Hematopoietic multipotent progenitor cell treated with erythropoietin and hydrocortisone succinate and interleukin-3 and kit ligand, for 8 days (in vitro differentiated cells): ENCODE measurements at places on chromosomes 2 and 18.

GRCh38 chr2:6073191-6074088, 381.3 kb downstream of the SOX11 start:
- no peak for DNase-seq

GRCh38 chr2:120463527-120463926, 117.6 kb downstream of the INHBB start:
- DNase-seq, result no peak

DNA sequence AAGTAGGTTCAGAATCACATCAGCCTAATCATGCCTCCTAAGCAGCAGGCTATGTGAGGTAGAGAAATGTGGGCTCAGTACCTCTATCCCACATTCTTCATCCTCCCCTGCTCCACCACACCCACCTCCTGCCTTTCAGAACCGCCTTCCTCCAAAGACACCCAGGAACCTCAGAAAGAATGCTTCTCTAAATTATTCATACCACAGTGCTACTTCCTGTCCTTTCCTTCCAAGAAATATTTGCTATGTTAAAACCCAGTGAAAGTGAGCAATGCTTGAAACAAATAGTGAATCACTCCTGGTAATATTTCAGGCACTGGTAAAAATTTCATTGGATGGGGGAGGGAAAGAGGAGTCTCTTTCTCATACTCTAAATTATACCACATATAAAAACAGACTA, 24.0 kb upstream of the CREB1 start:
- DNase-seq, result no peak

DNA sequence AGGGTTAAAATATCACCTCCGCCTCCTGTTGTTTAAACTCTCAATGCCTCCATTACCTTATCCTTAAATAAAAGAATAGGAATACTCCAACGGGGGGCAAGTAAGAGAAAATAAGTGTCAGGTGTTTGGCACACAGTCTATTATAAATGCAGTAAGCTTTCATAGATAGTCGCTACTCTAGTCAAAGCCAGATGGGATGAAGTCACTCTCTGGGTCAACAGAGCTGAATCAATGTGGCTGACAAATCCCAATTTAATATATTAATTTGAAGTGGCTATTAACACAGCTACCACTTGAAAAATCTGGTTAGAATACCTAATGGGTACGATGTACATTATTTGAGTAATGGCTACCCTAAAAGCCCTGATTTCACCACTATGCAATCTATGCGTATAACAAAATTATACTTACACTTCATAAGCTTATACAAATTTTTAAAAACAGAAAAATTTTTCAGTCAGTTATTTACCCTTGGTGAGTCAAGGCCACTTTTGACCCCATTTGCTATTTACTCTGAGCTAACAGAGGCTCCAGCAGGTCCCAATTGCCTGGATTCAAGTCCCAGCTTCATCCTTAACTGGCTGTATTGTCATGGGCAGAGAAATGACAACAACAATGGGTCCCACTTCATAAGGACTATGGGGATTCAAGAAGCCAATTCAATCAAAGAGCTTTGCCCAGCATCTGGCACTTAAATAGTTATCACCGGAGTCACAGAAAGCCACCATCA, 167.5 kb upstream of the PID1 start:
- DNase-seq, result no peak

- DNase-seq, result no peak
Observed at GRCh38 chr18:7626175-7626921, 59.2 kb downstream of the PTPRM start.

DNA sequence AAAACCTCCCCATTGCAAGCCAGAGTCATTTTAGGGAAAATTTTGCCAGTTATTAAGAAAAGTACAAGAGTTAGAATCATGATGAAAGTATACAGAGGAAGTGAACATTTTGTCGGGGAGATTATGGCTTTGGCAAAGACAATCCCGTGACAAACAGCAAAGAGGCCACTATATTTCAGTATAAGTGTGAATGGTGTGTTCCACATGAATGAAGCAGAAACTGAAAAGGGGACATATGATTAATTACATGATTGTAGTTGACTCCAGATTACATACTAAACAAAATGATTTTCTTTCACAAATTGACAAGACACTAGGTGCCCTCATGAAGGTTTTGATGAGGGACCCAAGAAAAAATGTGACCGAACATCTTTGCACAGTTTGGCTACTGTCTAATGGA, 42.0 kb downstream of the SP140 start:
- DNase-seq, result no peak

GRCh38 chr18:57811477-57812125, 8.5 kb upstream of the ATP8B1 start:
- no peak for DNase-seq

- peak; percentile 35 for DNase-seq
Observed at GRCh38 chr18:44507729-44508325, 172.9 kb upstream of the SETBP1 start.

GRCh38 chr2:99217929-99218501, 37.0 kb downstream of the MRPL30 start:
- peak; percentile 29 for DNase-seq

DNA sequence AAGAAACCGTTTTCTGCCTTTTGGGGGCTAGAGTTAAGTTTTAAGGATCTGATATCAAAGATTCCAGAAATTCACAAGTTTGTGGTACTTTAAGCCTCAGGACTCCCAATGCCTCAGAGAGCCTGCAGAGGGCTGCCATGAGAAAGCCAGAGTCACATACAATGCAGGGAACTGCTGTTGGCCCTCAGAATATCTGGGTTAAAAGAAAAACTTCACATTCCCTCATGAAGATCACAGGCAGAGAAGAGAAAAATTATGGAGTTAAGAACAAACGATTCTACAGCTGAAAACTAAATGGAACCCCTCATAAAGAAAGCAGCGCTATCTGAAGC, 39.5 kb downstream of the HDAC4 start:
- no peak for DNase-seq

DNA sequence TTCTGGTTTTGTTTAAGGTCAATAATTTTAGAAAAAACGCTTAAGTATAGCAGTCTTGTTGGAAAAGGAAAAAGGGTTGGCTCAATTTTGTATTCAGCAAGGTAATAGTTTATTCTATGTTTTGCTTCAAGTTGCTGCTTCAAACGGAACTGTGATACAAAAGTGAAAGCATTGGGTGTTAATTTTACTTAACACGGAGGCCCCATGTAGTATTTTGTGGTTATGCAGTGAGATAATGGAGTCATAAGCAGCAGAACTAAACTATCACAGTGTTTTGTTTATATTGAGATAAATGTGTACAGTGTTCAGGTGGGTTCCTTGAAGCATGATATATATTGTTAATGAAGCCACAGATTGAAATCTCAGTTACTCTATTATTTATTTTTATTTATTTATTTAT, 67.0 kb upstream of the LYPD6B start:
- DNase-seq, result no peak
